ENCODE measurements at places on chromosomes 4 and X. TPM values are rescaled to one million over a fixed set of nuclear protein-coding genes. Genes with fewer than 3 reads are reported as not detected.

DNA sequence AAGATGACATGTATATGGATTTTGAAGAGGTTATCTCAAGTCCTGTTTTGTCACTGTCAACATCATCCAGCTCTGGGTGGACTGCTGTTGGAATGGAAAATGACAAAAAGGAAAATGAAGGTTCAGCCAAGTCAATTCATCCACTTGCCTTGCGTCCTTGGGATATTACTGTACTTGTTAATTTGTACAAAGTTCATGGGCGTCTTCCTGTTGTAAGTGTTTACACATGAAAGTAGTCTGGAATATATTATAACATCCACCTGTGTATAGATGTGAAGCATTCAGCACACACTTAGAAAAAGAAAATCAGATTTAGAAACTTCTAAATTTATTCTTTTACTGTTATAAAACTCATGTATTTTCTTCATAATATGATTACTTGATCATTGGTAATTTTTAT, 67.2 kb downstream of the BLTP1 start:
- no peak for DNase-seq

GRCh38 chr4:112819729-112820128, 182.8 kb downstream of the LARP7 start:
- DNase-seq: no peak

GRCh38 chrX:10474913-10475568, 145.3 kb downstream of the MID1 start:
- DNase-seq: no peak

DNA sequence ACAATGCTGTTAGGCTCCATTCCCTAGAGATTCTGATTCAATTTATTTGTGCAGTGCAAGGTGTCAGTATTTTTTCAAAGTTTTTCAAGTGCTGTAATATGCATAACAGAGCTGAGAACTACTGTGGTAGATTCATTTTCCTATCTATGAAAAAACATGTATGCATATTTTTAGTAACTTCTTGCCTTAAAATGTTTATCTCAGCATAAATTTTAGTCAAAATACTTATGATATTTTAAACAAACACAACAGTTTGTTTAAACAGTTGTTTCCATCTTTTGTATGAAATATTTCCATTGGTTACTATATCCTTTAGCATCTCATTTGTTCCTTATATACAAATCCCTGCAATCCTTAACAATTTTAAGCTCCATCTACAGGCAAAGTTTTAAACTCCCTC, 624.8 kb upstream of the ADGRL3 start:
- no peak for DNase-seq

DNA sequence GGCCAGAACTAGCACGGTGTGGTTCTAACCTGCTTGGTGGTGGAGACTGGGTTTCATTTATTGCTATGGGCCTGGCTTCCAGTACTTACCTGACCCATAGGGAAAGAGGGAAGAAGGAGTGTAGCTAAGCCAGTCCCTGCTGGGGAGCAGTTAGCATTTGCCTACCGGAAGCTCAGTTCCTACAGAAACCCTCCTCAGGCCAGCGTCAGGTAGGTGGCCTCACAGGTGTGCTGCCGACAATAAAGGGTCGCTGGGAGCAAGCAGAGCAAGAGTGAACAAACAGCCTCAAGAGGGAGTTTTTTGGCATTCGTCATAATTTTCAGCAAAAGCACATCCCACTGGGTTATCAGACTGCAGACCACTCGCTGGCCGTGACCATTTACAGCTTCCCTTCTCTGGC, 740.6 kb upstream of the TENM3 start:
- no peak for DNase-seq

DNA sequence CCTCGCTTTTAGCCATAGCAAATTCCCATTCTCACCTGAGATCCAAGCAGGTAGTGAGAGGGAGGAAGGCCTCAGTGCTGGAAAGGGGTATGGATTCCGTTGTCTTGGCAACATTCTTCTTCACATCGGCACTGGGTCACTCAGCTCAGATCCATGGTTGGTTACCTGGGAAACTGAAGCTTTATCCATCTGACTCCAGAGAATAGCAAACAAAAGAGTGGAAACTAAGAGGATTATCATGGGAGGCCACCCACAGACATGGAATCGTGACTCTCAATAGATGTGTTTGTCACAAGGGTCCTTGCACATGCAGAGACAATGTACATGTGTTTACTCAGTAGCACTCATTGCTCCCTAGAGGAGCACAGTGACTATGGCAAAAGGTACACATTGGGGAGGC, 81.0 kb downstream of the MAGED4 start:
- no peak for DNase-seq

- DNase-seq: no peak
These were observed 109.5 kb upstream of the CBR4 start for GRCh38 chr4:169119536-169119935.

DNA sequence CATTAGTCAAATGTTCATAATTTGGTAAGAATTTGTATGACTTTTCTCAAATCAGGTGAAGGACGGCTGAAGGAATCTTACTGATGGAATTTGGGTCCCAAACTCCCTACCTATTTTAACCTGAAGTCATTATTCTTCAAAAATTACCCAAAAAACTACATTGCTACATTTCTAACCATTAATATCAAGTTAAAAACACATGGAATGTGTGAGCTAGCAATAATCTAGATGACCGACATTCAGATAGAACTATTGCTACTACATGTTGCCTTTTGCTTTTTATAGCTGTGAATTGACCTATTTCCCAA, 25.3 kb upstream of the WWC2 start:
- no peak for DNase-seq

GRCh38 chr4:74158466-74159142, 686 bp downstream of the MTHFD2L start:
- DNase-seq: peak; percentile 50

GRCh38 chr4:17027495-17027894, 129.1 kb upstream of the LDB2 start:
- peak; percentile 98 for DNase-seq

DNA sequence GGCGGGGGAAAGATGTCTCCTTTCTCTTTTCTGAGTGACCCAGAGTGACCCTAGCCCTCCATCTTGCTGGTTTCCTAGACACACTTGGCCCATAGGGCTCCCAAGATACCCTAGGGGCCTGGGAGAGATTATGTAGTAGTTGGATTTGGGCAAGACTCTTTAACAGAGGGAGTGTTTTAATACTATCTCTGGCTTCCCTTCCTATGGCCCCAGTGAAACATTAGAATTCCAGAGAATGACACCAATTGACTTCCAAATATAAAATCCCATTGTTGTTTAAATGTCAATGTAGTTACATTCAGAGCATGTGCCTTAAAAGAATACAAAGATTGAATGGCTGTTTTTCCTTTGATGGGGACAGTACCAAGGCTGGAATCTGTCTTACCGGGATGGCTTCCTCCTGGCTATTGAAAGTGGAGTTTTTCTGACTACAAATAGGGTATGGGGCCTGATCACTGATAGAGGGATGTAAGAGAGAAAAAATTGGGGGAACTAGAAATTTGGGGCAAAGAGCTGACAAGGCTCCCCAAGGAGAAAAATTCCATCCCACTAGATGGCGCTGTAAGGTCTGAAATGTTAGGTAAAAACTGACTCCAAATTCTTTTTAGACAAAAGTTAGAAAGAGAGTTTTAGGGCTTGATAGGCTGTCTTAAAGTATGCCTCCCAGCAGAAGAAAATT, 10.7 kb downstream of the TENT5D start:
- peak; percentile 0 for DNase-seq

- DNase-seq: peak; percentile 57
These were observed 26.6 kb upstream of the MAN2B2 start for GRCh38 chr4:6548201-6548881.

DNA sequence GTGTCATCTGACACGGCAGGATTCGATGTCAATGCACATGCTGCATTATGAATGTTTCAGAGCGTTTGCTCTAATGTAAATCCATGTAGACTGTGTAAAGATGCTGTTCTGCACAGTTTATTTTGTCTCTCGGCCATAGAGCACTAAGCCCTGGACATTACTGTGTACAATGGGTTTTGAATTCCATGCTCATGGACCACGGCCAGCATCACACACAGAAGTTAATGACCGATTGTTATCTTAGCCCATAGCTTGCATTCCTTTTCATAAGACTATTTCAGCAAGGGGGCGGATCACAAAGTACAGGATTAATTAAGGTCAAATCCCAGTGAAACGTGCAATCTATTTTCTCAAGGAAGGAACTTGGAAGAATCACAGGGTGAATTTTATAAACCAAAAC, 286.1 kb upstream of the TENM3 start:
- peak; percentile 56 for DNase-seq

GRCh38 chr4:179605196-179605595, 2163.0 kb upstream of the AGA start:
- DNase-seq: peak; percentile 10

DNA sequence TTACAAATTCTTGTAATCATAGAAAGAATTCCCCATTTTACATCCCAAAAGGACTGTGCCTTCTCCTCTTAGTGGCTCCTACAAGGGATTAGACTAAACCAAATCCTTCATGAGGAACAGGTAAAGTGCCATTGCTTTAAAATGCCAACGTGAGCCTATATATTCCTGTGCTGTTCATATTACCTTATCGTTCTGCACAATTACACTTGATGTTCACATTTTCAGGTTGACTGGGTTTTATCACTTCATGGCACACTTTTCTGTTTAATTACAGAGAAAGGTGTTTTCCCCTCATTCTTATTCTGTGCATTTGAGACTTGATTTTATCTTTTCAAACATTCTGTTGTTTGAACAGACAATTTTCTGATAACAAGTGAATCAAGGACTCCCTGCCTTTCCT, 645.6 kb upstream of the FTHL17 start:
- no peak for DNase-seq

The LUZP4 gene
- total RNA-seq: not detected

DNA sequence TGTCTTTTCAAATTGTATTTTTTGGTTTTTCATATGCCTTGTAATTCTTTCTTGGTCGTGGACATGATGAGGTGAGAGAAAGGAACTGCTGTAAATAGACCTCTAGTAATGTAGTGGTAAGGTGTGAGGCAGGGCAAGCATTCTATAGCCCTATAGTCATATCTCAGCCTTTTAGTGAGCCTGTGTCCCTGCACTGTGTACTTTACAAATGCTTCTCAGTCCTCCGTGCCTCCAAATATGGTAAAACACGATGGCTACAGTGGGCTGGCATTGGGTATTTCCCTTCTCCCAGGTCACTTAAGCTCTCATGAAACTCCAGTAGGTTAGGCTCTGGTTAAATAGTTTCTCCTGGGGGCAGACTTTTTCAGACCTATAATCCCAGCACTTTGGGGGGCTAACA, 57.9 kb upstream of the PLS3 start:
- no peak for DNase-seq

The ATP11C gene
- total RNA-seq: 29.7 TPM

DNA sequence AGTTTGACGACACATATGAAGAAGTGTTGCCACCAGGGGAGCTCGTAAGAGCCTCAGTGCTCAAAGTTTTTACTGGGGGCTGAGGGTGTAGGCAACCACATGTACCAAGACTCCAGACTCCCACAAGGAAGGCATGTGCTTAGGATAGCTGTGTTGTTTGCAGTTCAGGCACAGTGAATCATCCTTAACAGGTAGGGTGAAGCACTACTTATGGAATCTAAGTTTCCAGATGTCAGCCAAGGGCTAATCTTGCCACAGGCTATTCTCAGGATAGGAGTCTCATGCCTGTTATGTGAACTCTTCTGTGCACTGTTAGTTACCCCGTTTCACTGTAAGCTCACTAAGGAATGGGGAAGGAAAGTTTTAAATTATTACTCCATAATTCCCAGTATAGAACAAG, 202.6 kb downstream of the TMA16 start:
- no peak for DNase-seq

- DNase-seq: peak; percentile 46
These were observed 5.3 kb downstream of the SLAIN2 start for GRCh38 chr4:48346594-48346993.

The TREX2 gene
- total RNA-seq: 0.76 TPM

GRCh38 chr4:111464251-111465045, 680.8 kb upstream of the FAM241A start:
- DNase-seq: no peak

GRCh38 chrX:108029928-108030711, 14.7 kb upstream of the VSIG1 start:
- DNase-seq: no peak

DNA sequence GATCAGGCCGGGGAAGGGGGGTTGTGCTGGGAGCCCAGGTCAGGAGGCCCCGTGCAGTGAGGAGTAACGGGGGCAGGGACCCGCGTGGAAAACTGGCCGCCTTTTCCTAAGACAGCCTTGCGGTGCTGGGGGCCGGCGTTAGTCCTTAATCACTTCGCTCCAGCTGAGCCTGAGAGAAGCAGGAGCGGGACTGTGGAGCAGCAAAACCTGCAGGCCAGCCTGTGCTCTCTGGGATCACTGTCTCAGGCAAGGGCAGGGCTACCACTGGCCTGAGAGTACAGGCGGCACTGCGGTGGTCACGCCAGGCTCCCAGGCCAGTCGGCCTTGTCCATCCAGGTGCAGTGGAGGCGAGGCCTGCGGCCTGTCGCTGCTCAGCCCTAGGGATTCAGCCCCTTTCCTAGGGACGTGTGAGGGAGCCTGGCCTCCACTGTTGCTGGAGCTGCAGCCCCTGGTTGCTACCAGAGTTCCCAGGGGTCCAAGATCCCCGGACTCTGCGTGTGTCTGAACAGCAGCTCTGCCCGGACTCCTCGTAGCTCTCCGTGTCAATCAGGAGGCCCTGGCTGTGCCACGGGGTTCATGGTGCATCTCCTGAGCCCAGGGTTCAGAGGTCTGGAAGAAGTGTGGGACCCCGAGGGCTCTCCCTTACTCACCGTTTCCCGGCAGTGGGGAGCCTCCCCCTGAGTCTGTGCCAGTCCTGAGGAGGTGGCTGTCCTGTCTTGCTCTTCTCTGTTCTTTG, 2141.7 kb upstream of the TENM3 start:
- no peak for DNase-seq

The RBM46 gene
- total RNA-seq: not detected

DNA sequence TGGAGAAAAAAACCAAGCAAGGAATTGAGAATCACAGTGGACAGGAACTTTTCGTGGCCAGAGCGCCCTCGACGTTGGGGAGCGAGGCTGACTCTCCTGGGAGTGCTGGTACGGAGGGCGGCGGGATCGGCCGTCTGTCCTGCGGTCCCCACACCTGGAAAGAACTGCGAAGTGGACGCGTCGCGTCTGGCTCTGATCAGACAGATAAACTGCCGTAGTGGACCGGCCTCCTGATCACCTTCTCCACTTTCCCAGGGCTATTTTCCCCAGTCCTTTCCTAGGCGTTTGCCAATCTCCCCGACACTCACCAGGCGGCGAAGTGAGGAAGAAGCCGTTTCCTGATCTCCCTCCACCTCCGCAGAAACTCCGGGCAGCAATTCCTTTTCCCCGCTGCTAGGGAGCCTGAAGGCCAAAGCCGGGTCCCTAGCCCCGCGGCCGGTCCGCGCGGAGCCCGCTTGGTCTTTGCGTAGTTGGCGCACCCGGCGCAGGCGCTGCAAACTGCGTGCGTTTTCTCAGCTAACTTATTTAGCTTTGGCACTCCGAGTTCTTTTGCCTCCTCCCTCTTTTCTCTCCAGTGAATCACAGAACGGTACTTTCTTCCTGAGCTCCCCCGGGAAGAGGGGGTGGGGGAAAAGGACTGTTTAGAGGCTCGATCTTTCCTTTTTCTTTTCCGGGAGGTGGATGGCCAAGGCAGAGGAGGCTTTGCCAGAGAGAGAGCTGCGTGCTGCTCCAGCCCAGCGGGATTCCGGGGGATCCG, at the start of gene ARSJ:
ARSJ (minus strand) TSS at position 500 of the 757 bp plus-strand sequence. CDS start 813 bp downstream, outside the sequence.
- peak; percentile 91 for DNase-seq

The MGARP gene
- 2.4 TPM for total RNA-seq

The ADRA2C gene
- 2.2 TPM for total RNA-seq

GRCh38 chr4:65651751-65652150, 18.5 kb downstream of the EPHA5 start:
- no peak for DNase-seq

The GAGE2A gene
- total RNA-seq: not detected

The IQCM gene
- total RNA-seq: not detected

- no peak for DNase-seq
These were observed 1530.9 kb upstream of the PABPC4L start for GRCh38 chr4:135732448-135732847.

All from GM23248 (cell line).